ENCODE measurements at places on chromosomes 13 and 19. TPM values are rescaled to one million over a fixed set of nuclear protein-coding genes. Genes with fewer than 3 reads are reported as not detected.

Gene UBE2M
- 125 TPM for total RNA-seq

Gene BICRA
- 15.0 TPM for total RNA-seq

Gene SLC25A41
- 0.13 TPM for total RNA-seq

Gene BRSK1
- total RNA-seq: 3.1 TPM

Gene GSX1
- total RNA-seq: not detected

Gene DZIP1
- total RNA-seq: 12.3 TPM

Gene ADGRE3
- total RNA-seq: not detected

Gene GADD45B
- total RNA-seq: 125 TPM

Gene IGFL2
- total RNA-seq: 1.5 TPM

Gene FCGBP
- 0.63 TPM for total RNA-seq

Gene DLEU7
- total RNA-seq: not detected

Gene IL17D
- 0.88 TPM for total RNA-seq

Gene PSG4
- 0.56 TPM for total RNA-seq

Gene STOML3
- not detected for total RNA-seq

Gene COLGALT1
- total RNA-seq: 64.7 TPM

Gene FREM2
- total RNA-seq: not detected

Gene ODAD3
- 1.0 TPM for total RNA-seq

Gene COPE
- total RNA-seq: 117 TPM

Gene ANGPTL8
- total RNA-seq: not detected

Gene CBARP
- 2.9 TPM for total RNA-seq

Gene SLC1A5
- 207 TPM for total RNA-seq
